ENCODE measurements at places on chromosomes 16 and 17. TPM values are rescaled to one million over a fixed set of nuclear protein-coding genes. Genes with fewer than 3 reads are reported as not detected.

- DNase-seq, result no peak
Measured at GRCh38 chr17:74682028-74682427, 30.7 kb downstream of the CD300LF start.

GRCh38 chr16:12184419-12184917, 207.9 kb downstream of the SNX29 start:
- DNase-seq, result peak; percentile 41

- no peak for DNase-seq
Measured at GRCh38 chr16:74735162-74735452, 34.4 kb upstream of the MLKL start.

DNA sequence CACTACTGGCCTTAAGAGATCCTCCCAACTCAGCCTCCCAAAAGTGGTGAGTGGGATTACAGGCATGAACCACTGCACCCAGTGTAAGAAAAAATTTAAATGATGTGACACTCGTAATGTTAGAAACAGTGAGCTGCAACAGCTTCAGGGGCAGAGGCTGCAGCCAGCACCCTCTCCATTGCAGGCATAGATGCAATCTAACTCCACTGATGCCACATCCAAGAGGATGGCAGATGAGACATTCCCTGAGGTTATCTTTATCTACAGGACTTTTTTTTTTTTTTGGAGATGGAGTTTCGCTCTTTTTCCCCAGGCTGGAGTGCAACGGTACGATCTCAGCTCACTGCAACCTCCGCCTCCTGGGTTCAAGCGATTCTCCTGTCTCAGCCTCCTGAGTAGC, 19.9 kb downstream of the ZCCHC14 start:
- DNase-seq, result no peak

DNA sequence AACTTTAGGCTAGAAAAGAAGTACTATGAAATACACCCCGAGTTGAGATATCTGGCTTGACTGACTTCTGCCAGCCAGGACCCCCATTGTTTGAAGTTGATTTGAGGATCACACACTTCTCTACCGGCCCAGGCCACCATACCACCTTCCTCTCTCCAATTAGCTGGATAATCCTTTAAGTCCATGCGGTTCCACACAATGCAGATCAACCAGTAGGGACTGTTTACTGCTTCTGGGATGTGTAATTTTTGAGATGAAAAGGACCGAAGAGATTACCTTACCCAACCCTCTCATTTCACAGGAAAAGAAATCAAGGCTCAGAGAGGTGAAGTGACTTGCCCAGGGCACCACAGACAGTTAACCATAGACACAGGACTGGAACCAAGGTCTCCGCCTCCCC, 20.5 kb downstream of the ERN1 start:
- DNase-seq, result no peak

GRCh38 chr16:56190677-56191155, 573 bp upstream of the GNAO1 start:
- no peak for DNase-seq

DNA sequence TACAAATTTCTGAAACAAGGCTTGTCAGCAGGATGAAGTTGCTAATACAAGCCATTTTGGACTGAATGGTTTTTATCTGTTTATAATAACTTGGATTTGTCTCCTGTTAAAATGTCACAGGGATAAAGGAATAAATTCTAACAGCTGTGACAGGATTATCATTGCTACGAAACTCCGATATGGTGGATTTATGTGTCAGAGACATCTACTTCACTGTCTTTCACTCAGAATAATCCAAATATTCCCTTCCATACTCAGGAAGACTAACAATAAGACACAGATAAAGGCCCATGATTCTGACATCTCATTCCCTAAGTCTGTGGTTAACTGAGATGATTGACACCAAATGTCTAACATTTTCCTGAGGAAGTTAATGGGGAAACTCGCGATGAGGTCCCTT, 529.8 kb upstream of the GOT2 start:
- no peak for DNase-seq

DNA sequence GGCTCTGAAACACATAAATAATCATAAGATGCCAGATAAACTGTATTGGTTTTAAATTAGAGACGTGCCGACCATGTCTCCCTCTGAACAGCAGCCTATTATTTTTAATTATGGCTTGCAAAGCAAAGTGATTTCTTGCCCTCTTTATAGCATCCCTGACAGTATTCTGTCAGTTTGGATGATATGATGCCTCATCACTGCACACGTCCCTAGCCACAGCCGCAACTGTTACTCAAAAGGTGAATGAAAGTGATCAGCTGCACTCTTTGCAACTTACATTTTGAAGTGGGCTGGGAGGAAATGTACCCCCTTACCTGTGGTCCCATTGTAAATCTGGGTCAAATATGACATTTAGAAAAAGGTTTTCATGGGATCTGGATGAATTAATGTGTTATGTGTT, 389.9 kb downstream of the MAF start:
- DNase-seq, result no peak

GRCh38 chr16:2701272-2701671, 18.8 kb downstream of the PRSS27 start:
- DNase-seq, result no peak

DNA sequence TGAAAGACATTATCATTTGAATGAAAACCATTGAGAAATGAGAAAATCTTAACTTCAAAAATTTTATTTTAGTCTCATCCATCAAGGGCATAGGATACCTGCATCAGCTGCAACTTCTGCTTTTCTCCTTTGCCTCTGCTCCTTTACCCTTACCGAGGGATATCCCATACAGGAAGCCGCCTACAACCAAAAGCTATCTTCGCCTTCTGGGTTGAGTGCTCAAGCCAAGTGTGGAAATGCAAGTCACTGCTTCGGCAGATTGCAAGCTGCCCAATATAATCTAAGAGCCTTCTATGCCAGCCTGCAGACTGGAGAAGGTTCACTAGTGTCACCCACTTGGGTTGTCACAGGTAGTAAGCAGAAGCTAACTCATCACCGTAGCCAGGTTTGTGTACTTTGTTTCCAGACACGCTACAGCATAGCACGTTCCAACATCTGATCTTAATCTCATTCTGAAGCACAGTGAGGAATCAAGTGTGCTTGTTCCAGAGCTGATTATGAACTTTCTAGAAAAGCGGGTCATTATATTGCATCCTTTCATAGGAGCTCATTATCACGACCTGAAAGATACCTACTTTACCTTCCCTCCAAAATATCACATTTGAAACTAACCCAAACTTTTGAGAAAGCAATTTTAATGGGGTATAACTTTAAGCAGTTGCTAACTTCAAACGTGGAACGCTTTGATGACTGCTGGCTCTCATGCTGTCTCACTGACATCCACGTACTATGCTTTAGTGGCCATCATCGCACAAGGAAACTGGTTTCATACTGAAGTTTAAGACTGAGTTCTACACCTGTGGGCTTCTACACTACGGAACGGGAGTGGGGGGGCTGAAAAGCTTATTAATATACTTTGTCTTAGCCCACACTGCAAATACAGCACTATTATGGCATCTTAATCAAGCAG, 8.0 kb upstream of the UNK start:
- no peak for DNase-seq

- DNase-seq, result no peak
Measured at GRCh38 chr16:2501946-2502895, 11.5 kb upstream of the ATP6V0C start.

- DNase-seq, result no peak
Measured at GRCh38 chr17:44965481-44966234, 2.4 kb downstream of the C1QL1 start.

- peak; percentile 56 for DNase-seq
Measured at GRCh38 chr17:48241131-48241591, 133.6 kb downstream of the SNX11 start.

DNA sequence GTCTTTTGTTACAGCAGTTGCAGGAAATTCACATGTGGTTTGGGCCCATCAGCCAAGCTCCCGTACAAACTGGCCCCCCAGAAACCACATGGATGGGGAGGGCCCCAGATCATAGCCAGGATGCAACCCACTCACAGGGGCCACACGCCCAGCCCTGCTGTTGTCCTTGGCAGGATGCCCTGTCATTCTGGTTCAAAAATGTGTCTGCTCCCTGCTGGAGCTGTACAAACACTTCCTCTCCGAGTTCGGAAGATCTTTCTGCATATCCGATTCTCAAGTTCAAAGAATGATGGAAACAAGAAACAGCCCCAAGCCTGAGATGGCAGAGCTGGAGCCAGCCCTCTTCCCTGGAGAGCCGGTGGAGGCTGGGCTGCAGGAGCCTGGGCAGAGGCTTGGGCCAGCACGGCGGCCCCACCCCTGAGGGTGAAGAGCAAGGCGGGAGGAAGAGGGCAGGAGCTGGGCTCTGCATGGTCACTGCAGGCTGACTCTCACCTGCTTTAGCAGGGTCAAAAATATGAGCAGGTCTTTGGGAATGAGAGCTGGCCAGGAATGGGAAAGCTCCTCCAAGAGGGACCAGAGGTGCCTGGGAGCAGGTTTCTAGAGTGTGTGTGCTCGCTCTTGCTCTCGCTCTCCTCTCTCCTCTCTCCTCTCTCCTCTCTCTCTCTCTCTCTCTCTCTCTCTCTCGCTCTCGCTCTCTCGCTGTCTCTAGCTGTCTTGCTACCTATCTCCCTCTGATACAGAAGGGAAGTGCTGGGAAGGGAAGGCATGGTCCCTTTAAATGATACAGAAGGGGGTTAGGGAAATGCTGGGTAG, 34.7 kb upstream of the ENPP7 start:
- DNase-seq, result no peak

- DNase-seq, result no peak
Measured at GRCh38 chr17:43907998-43908721, 824 bp upstream of the MPP2 start.

GRCh38 chr17:4269915-4270314, 6.1 kb upstream of the ANKFY1 start:
- DNase-seq, result no peak

- no peak for DNase-seq
Measured at GRCh38 chr17:77675411-77675810, 283.1 kb upstream of the TNRC6C start.

GRCh38 chr17:16935241-16935663, 36.7 kb downstream of the TNFRSF13B start:
- no peak for DNase-seq

GRCh38 chr16:86181526-86181925, 282.6 kb downstream of the IRF8 start:
- DNase-seq, result no peak

GRCh38 chr17:72795941-72796340, 296.5 kb downstream of the SLC39A11 start:
- no peak for DNase-seq

DNA sequence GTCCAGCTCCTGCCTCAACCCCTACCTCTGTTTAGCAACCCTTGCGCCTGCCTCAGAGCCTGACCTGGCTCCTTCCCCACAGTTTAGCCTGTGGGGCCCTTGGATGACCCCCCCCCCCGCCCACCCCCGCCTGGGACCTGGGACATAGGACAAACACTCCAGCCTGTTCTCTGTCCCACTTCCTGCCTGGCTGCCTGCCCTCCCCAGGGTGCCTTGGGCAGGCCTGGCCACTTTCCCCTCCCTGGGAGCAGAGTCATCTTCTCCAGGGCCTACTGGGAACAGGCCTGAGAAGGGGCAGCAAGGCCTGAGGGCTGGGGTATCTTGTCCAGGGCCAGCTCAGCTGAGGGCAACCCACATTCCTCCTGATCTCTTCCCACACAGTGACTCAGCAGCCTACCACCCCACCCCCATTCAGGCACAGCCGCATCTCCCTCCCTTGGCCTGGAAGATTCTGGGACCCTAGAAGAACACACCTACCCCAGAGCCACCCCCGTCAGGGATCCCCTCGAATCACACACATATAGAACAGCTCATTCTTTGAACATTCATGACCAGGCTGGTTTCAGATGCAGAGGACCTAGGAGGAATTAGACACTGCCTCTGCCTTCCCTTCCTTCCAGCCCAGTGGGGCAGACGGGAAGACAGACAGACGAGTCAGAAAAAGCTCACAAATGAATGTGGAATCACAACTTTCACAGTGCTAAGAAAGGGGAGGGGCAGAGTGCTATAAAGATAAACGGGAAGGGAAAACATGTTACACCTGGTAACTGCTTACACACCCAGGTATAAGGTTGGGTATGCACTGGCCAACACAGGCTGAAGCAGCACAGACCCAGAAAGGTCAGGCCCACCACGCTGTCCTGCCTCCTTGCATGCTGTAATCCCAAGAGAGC, 6.0 kb downstream of the FHOD1 start:
- DNase-seq, result peak; percentile 78

DNA sequence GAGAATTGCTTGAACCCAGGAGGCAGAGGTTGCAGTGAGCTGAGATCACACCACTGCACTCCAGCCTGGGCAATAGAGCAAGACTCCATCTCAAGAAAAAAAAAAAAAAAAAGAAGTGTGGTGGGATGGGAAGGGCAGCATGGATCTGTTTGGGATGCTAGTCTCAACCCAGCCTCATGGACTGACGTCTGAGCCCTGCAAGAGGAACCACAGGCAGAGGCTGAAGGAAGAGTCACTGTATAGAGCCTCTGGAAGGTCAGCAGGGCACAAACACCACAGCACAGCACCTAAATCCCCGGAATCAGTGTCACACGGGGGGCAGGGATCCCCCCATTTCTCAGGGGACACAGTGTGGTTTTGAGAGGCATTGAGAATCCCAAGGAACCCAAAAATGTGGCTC, 10.9 kb upstream of the CXCL16 start:
- no peak for DNase-seq

DNA sequence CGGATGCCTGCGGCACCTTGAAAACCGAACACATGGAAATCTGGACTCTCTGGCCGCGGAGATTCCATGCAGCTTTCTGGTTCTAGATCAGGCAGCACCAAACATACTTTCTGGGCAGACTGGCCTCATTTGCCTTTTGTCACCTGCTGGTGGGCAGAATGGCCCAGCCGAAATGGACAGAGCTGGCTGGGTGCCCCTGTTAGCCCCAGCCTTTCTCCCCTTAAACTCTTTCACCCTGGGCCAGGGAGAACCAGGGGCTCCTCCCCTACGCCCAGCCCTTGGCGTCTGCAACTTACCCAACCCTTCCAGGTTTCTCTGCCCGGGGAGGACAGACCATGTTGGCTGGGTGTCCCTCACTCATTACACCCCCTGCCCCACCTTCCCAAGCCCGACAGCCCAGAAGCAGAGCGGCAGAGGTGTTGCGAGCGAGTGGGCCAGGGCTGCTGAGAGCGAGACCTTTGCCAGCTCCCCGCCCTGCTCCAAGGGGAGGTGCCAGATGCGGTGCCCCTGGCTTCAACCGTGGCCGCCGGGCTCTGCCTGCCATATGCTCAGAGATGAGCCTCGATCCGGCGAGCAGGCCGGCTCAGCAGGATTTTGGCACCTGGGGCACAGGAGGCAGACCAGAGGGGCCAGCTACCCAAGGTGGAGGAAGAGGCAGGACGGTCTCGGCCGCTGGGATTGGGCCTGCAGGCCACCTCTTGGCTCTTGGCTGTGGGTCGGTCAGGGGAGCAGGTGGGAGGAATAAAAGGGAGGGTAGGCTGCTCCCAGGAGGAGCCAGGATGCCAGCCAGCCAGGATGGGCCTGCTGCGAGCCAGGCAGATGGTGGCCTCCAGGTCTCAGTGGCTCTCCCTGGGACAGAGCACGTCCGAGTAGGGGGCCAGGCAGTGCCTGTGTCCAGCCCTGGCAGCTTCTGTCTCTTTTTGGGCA, 191.3 kb downstream of the NTN1 start:
- DNase-seq, result no peak

Gene DHX58
- 11.7 TPM for total RNA-seq

Gene TRPV3
- 7.5 TPM for total RNA-seq

Gene KRT222
- total RNA-seq, result 0.67 TPM

Gene PRR35
- not detected for total RNA-seq

Gene NSF
- 26.5 TPM for total RNA-seq

Gene PTX4
- not detected for total RNA-seq

Gene SLC39A11
- total RNA-seq, result 24.8 TPM

Gene EME1
- total RNA-seq, result 8.0 TPM

Gene SPATA32
- total RNA-seq, result not detected

Gene SCNN1B
- total RNA-seq, result 3.0 TPM

Gene FBXW10B
- 1.0 TPM for total RNA-seq

Gene SLC25A19
- total RNA-seq, result 12.1 TPM

Gene KRTAP4-3
- total RNA-seq, result not detected

Gene SENP3
- 55.0 TPM for total RNA-seq
